ENCODE measurements at places on chromosomes 7 and 10. TPM values are rescaled to one million over a fixed set of nuclear protein-coding genes. Genes with fewer than 3 reads are reported as not detected.

EBLN1 gene
- total RNA-seq = not detected

BHLHA15 gene
- 6.4 TPM for total RNA-seq

- no peak for DNase-seq
Measured at GRCh38 chr10:24456322-24456721, 247.4 kb downstream of the KIAA1217 start.

GRCh38 chr10:27614776-27615175 lies 110.7 kb downstream of the RAB18 start:
- DNase-seq = no peak

DNA sequence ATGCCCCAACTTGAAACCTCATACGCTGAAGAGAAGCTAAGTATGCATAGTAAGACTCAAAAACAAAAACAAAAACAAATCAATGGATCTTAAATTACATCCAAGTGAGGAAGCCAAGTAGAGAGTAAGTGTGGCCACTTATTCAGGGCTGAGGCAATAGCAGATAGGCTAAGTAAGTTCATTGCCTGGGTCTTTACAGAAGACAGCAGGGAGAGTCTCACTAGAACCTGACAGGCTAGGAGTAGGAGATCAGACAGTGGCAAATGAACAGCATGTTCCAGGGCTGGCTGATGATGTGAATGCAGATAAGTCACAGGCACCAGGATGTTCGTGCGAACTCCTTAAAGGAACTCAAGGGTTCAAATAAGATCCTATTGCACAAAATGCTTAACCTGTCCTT lies 568.6 kb downstream of the KCNMA1 start:
- no peak for DNase-seq

ADAM22 gene
- 16.8 TPM for total RNA-seq

DNA sequence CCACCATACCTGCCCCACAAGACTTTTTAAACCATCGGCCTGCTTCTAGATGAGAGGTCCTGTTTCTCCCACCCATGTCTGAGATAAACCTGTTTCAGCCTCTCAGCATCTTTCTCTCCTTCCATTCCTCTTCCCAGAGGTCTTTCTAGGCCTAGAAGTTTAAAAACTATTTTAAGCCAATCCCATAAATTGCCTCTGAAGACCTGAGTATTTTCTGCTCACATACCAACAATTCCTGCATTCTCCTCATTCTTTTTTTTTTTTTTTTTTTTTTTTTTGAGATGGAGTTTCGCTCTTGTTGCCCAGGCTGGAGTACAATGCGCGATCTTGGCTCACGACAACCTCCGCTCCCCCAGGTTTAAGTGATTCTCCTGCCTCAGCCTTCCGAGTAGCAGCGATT lies 262.9 kb upstream of the AUTS2 start:
- no peak for DNase-seq

NXPH1 gene
- total RNA-seq = not detected

ADIRF gene
- total RNA-seq = 27.2 TPM

DNA sequence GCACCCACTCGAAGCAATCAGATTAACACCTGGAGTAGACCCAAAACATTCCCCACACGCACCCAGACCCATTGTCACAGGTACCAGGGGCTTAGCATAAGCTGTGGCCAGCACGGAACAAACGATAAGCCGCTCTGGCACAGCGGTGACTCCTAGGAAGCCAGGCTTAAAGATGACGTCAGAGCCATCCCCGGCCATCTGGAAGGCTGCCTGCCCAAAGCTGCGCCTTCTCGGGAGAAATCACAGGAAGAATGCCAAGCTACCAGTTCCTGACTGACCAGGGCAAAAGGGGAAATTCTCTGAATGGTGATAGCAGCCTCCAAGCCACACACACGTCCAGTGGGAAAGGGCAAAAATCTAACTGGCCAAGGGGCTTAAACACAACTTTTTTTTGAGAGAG lies 13.0 kb upstream of the WIPI2 start:
- DNase-seq = peak; percentile 93

DNA sequence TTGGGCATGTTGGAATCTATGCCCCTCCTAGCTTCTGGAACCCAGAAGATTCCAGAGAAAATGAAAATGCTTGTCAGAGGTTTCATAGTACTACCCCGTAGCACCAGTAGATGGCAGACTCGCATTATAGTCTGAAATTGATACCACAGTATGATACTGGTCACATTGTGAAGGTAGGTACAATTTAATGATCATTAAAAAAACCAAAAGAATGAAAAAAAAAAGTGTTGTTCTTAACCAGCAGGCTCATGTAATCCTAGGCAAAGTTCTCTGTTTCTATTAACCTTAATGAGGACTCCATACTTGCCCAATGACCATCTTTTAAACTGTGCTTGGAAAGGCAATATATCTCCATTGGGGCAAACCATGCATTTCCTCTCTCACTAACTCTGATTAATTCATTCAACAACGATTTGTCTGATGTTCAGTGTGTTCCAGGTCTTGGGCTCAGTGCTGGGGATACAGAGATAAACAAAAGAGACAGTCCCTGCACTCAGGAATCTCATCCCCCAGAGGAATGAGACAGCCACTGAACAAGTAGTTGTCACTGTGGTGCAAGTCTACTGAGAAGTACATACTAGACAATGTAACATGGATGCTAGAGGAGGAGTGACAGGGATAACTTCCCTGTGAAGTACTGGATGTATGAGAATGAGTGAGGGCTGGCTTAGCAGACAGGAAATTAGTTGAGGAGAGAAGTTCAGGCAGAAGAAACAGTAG lies 223.5 kb upstream of the PHYHIPL start:
- DNase-seq = peak; percentile 46

- DNase-seq = peak; percentile 72
Measured at GRCh38 chr7:44978511-44979366, at the start of gene MYO1G. Gene MYO1G (minus strand): TSS chr7:44979015. CDS start chr7:44978961, 54 bp downstream.

AKR1B15 gene
- total RNA-seq = not detected

AGAP6 gene
- total RNA-seq = 21.1 TPM

DNA sequence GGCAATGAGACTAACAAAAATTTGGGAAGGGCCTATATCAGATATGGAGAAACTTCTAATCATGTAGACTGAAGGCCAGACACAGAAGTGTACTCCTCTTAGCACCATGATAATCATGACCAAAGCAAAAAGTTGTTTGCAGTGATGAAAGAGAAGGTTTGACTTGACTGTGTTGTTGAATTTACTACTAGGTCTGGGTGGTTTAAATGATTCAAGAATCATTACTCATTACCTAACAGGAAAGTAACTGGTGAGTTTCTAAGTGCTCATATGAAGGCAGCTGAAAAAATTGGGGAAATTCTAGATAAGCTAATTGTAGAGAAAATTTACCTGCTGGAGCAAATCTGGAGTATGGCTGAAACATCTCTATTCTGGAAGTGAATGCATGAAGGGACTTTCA lies 451.5 kb upstream of the SORCS1 start:
- no peak for DNase-seq

MSS51 gene
- 1.3 TPM for total RNA-seq

SPAM1 gene
- not detected for total RNA-seq

GRCh38 chr7:2758673-2759616 lies 70.9 kb downstream of the AMZ1 start:
- no peak for DNase-seq

DNA sequence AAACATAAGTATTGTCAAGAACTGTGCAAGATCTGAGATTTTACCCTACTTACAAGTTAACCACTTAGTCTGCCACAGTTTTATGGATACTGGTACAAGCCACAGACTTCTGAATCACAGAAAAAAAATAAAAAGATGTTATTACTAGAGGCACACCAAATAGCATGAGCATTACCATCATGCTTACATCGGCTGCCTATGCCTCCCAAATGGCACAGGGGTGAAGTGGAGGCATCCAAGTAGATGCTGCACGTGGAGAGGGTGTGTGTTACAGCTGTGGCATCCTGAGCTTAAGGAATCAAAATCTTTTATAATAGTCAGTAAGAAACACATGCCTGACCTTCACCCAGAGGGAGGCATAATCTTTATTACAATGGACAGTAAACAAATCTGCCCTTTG lies 207.8 kb downstream of the TFEC start:
- DNase-seq = no peak

DNA sequence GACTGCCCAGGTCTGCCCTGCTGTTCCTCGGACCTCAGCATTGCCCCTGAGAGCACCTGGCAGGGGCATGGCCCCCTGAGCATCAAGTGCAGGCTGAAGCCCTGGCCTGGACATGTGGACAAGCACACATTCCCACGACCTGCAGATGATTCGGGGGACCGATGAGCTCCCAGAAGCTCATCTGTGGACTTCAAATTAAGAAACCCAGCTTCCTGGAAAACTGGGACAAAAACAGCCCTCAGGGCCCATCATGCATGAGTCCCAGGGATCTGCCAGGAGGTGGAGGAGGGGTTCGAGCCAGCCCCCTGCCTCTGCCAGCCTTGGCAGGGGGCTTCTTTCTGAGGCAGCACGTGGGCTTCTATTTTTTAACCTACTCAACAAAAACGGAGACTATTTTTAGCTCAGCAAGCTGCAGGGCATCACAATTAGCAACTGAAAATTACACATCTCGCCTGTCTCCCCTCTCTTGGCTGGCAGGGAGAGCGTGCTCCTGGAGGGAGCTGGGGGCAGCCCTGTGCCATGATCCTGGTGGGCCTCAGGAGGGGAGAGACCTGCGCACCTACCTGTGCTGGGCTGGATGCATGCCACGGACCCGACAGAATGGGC lies 51.8 kb downstream of the RASGEF1A start:
- DNase-seq = no peak

GRCh38 chr10:77799352-77799751 lies 127.2 kb downstream of the DLG5 start:
- DNase-seq = no peak

DNA sequence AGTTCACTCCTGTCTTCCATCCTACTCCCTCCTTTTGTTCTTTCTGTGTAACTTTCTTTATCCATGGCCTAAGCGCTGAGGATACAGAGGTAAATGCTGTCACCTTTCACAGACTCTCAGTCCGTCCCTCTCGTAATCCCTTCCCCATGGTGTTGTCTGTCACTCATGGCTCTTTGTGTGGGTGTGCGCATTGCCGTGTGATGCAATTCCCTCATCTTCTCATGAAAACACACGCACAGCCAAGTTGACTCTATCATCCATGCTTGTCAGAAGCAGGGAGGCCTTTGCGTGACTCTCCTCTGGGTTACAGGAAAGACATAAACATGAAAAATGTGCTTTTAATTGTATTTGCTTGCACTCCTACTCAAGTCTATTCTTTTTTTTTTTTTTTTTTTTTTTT lies 125.6 kb upstream of the C7orf33 start:
- no peak for DNase-seq

- no peak for DNase-seq
Measured at GRCh38 chr10:98825741-98826140, 379.0 kb upstream of the HPS1 start.

DNA sequence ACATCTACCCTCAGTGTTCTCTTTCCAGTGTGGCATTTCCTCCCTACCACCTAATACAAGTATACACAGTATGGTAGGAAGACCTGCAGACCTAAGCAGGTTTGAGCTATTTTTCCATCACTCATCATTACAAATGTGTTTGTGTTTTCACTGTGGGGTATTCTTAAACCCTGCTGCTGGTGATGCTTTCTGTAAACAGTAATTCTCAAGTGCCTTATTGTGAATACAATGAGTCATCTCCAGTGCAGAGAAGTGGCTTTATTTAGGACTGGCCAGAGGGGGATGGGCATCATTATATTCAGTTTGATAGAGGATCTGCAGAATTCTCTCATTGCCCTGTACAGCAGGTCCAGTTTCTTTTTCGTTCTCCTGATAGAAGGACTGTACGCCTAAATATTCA lies 63.7 kb downstream of the GRM8 start:
- no peak for DNase-seq

- no peak for DNase-seq
Measured at GRCh38 chr7:42144604-42145003, 92.4 kb downstream of the GLI3 start.

- DNase-seq = no peak
Measured at GRCh38 chr10:47130491-47130890, 169.5 kb upstream of the GDF10 start.

DNA sequence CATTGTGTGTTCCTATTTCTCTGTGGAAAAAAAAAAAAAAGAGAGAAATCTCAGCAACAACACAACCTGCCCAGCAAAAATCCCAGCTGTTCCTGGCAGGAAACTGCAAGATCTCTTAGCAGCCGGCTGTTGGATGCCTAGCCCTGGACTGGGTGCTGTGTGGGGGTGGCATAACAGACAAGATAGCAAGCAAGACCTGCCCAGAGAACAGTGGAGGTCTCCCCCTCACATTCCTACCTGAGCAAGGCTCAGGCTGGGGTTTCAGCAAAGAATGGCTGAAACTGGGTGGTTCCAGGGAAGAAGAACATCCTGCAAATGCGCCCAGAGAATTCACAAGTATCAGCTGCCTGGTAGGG lies 248.8 kb upstream of the ZMIZ1 start:
- no peak for DNase-seq

GRCh38 chr10:49134327-49134726 lies 506 bp upstream of the FAM170B start:
- DNase-seq = no peak

GRCh38 chr10:11563936-11564335 lies 47.5 kb downstream of the USP6NL start:
- DNase-seq = no peak

PRSS37 gene
- total RNA-seq = not detected

INMT gene
- total RNA-seq = 27.2 TPM

GRCh38 chr10:92291921-92292845 lies 1.2 kb downstream of the MARCHF5 start:
- DNase-seq = peak; percentile 80

NAT16 gene
- total RNA-seq = not detected

DNA sequence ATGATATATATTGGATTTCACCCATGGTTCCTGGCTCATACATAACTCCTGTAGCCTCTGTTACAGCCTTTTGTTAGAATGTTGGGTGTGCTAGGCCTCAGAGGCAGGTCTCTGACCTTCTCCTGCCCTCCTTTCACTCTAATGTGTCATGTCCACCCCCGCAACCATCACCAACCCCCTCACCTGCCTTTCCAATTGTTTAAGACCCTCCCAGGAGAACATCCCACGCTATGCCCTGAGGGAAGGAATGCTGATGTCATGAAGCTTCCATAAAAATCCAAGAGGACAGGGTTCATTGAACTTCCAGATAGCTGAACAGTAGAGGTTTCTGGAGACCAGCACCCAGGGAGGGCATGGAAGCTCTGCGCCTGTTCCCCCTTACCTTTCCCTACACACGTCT lies 30.8 kb upstream of the C10orf67 start:
- no peak for DNase-seq

SH2D4B gene
- total RNA-seq = not detected

DNA sequence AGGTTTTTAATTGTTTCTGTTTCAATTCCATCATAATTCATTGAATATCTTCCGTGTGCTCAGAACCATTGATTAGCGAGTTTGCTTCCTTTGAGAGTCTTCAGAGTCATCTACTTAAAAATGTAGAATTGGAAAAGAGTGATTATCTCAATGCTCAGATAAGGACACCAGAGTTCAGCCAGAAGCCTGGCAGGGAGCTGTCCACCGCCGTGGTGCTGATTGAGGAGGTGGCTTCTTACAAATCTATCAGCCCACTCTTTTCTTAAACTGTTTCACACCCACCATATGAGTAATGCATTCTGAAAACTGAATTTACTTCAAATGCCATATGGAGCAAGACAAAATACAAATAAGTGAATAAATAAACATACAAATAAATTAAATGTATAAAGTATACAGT lies 79.3 kb downstream of the INSYN2A start:
- peak; percentile 80 for DNase-seq

ARL4A gene
- 55.4 TPM for total RNA-seq

GRCh38 chr7:45180084-45180986 lies 22.7 kb downstream of the RAMP3 start:
- DNase-seq = no peak
